Activated CD8-positive, alpha-beta memory T cell treated with anti-CD3 and anti-CD28 coated beads, Interleukin-2, amount 50 U/mL, for 4 hours (primary cell): ENCODE measurements at places on chromosomes 5 and 9.

- DNase-seq: no peak
Measured at GRCh38 chr5:78610636-78611035, 37.9 kb downstream of the LHFPL2 start.

DNA sequence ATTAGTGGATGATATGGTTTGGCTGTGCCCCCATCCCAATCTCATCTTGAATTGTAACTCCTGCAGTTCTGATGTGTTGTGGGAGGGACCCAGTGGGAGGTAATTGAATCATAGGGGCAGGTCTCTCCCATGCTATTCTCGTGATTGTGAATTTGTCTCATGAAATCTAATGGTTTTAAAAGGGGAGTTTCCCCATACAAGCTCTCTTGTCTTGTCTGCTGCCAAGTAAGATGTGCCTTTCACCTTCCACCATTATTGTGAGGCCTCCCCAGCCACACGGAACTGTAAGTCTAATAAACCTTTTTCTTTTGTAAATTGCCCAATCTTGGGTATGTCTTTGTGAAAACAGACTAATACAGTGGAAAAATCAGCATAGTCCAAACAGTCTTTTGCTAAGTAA, 235.5 kb downstream of the TMEM161B start:
- DNase-seq: no peak

- DNase-seq: no peak
Measured at GRCh38 chr9:127965953-127966352, 14.8 kb downstream of the EEIG1 start.

- no peak for DNase-seq
Measured at GRCh38 chr9:34638138-34638445, 505 bp upstream of the SIGMAR1 start.

- no peak for DNase-seq
Measured at GRCh38 chr5:10215366-10215765, 34.3 kb downstream of the ATPSCKMT start.

- DNase-seq: peak; percentile 66
Measured at GRCh38 chr9:99253772-99254431, 31.8 kb downstream of the SEC61B start.

DNA sequence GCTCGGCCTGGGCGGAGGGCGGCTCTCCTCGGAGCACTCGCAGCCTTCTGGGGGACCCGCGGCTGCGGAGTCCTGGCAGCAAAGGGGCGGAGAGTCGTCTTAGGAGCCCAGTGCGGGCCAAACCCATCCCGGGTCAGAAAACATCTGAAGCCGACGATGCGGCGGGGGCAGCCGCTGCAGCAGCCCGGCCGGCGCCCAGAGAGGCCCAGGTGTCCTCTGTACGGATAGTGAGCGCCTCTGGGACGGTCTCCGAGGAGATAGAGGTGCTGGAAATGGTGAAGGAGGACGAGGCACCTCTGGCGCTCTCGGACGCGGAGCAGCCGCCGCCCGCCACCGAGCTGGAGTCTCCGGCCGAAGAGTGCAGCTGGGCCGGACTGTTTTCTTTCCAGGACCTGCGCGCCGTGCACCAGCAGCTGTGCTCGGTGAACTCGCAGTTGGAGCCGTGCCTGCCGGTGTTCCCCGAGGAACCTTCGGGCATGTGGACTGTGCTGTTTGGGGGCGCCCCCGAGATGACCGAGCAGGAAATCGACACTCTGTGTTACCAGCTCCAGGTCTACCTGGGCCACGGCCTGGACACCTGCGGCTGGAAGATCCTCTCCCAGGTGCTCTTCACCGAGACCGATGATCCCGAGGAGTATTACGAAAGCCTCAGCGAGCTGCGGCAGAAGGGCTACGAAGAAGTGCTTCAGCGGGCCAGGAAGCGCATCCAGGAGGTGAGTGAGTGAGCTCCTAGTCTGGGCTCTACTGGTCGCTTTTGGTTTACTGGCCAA, 1.2 kb downstream of the JMY start:
- DNase-seq: peak; percentile 23

- DNase-seq: no peak
Measured at GRCh38 chr9:120110520-120110919, 469.4 kb downstream of the CDK5RAP2 start.

DNA sequence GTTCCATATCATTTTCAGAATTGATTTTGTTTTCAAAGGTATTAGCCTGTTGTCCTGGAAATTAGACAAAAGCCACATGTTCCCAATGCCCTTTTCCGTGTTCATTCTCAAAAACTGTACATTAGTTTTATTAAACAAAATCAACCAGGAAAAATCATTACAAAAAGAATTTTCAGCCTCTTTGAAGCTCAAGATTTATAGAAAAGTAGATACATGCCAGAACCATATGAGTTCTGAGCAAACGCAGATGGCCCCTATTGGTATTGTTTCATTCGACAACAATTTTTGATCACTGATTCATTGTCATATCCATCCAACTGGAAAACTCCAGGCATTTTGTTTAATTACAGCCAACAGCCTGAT, 148.5 kb upstream of the GRAMD2B start:
- DNase-seq: no peak

DNA sequence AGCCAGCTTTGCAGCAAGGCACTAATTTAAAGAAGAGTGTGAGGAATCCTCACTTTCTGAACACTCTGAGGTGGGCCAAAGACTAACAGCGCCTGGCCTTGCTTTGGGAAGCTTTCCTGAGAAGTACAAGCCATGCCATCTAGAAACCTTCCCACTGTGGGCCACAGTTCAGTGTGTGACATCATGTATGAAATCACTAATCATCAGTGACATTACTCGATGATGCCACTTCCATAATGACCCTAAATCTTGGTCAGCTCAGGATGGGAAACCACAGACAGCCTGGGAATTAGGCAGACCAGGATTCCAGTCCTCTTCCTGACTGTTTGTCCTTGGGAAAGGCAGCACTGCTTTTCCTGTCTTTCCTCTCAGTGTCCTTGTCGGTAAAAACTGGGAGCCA, 54.2 kb upstream of the HSPA9 start:
- no peak for DNase-seq

DNA sequence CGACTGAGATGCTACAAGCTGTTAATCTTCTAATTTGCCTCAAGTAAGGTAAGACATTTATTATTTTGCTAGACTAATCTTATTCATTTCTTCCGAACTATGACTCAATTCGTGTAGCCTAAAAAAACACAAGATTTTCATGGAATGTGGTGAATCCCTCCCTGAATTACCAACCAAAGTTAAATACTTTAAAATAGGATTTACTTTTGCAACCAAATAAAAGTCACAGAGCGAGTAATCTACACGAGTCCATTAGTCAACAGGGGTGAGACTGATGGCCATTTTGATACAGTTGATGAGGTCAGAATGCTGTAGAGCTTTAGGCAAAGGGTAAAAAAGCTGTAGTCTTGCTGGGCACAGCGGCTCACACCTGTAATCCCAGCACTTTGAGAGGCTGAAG, 13.1 kb upstream of the BNC2 start:
- DNase-seq: no peak

DNA sequence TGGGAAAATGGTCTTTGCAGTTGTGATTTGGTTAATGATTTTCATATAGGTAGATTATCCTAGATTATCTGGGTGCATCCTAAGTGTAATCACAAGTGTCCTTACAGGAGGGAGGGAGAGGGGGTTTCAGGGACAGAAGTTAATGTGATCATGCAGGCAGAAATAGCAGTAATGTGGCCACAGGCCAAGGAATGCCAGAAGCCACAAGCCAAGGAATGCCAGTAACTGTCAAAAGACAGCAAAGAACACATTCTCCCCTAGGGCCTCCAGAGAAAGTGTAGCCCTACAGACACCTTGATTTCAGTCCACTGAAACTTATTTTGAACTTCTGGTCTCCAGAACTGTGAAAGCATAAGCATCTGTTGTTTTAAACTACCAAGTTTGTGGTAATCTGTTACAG, 2074.5 kb downstream of the MAT2B start:
- DNase-seq: no peak
